ENCODE measurements at places on chromosomes 5 and 9.

GRCh38 chr5:173967241-173967640, 21.7 kb upstream of the C5orf47 start:
- DNase-seq: no peak

DNA sequence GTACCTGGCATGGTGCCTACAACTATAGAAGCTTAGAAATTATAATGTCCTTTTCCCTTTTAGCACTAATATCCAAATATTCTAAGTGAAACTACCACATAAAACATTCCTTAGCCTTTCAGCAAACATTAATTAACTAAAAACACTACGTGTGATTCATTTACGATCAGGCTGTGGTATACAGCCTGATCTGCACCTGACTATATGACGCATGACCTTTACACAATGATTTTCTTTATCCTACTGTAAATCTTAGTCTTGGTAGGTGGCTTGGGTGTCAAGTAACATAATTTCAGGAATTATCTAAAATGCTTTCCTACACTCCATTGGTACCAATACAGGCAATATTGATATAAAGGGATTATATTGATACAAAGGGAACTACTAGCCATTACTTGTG, 686.7 kb downstream of the DTWD2 start:
- no peak for DNase-seq

- DNase-seq: no peak
Measured at GRCh38 chr9:76868897-76869296, 37.0 kb downstream of the PRUNE2 start.

DNA sequence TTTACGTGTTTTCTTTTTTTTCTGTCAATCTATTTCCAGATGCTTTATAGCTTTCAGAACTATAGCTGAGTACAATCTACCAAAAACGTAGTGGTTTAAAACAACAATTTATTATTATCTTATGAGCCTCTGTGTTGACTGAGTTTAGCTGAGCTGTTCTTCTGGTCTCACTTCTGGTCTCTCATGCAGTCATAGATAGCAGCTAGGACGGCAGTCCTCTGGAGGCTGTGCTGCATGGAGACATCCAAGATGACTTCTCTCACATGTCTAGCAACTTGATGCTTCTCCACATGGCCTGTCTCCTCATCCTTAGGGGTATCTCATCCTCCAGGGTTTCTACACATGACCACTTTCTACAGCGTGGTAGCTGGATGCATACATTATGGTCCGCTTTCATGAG, 22.0 kb upstream of the RAD23B start:
- no peak for DNase-seq

- no peak for DNase-seq
Measured at GRCh38 chr9:18834740-18835361, 198.2 kb downstream of the SAXO1 start.

GRCh38 chr5:80825786-80826460, 134.2 kb upstream of the RASGRF2 start:
- DNase-seq: no peak

GRCh38 chr5:93255796-93256195, 325.2 kb downstream of the NR2F1-AS1 start:
- DNase-seq: no peak

DNA sequence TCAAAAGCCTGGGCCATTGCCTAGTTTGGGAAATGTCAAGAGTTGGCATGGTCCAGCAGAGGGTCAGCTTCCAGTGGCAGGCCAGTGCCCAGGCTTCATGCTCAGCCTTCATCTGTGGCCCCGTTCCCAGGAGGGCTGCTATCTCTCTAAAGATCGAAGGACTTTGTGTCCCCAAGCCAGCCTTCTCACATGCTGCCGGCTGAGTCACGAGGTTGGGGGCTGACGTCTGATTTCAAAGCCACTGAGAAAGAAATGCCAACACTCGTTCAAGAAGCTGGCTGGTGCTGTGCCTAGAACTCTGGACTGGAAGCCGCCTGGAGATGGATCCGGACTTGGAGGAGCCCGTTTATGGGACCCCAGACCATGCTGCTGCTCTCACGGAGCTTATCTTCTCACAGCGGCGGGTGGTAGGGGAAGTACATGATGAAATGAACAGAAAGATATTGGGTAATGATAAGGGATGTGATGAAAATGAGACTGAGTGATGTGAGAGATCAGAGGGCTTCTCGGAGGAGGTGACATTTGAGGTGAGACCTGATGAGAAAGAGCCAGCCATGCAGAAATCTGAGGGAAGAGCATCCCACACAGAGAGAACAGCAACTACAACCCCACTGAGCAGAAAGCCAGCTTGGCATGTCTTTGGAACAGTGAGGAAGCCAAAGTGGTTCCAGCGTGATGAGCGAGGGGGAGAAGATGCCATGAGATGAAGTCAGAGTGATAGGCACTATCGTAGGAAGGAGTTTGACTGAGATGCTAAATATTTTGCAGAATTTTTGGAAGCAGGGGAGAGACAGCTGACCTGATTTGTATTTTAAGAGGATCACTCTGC, 54.9 kb upstream of the BOD1 start:
- no peak for DNase-seq

DNA sequence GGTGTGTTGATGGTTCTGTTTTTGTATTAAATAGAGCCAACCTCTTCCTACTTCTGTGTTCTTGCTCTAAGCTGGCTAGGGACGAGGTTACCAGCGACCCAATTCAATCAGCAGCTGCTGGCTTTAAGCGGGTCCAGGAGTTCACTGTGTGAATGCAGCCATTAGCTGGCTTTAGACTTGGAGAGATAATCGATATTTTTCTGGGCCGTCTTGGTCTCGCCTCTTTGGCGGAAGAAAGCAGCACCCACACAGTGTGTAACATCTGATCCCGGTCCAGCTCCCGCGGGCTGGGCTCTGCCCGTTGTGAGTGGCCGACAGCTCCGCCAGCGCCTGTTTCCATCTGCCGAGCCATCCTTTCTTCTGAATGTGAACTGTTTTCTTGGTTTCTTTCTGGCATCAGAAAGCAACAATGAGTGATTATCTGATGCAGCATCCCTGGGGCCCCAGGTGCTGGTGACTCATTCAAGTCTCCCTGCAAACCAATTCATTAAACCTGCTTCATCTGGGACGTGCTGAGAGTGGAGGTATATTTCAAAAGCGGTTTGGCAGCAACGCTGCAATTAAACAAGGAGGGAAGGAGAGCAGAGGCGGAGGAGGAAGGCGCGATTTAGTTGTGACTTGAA, 90.8 kb upstream of the IRX4 start:
- no peak for DNase-seq

DNA sequence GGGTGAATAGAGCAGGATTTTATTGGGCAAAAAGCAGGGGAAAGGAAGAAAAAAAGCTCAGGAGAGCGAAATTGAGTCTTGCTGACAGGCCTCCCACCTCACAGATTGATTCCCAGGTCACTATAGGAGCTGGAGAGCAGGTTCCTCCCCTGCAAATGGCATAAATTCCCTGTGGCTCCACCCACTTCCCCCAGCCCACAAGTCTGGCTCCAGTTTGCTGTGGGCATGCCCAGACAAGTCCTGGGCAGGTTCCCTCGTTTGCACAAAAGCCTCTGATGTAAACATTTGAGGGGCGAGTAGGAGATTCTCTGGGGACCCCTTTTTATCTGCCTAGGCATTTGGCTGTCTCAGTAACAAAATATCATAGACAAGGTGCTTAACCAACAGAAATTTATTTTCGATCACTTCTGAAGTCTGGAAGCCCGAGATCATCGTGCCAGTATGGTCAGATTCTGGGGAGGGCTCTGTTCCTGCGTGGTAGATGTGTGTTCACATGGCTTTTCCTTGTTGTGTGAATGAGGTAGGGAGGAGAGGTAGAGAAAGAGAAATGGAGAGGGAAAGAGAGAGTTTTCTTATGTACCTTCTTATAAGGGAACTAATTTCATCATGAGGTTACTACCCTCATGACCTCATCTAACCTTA, 614.5 kb downstream of the MAT2B start:
- no peak for DNase-seq

GRCh38 chr5:85049020-85049419, 664.3 kb upstream of the EDIL3 start:
- DNase-seq: no peak

- no peak for DNase-seq
Measured at GRCh38 chr5:1474866-1475543, 29.8 kb upstream of the SLC6A3 start.

DNA sequence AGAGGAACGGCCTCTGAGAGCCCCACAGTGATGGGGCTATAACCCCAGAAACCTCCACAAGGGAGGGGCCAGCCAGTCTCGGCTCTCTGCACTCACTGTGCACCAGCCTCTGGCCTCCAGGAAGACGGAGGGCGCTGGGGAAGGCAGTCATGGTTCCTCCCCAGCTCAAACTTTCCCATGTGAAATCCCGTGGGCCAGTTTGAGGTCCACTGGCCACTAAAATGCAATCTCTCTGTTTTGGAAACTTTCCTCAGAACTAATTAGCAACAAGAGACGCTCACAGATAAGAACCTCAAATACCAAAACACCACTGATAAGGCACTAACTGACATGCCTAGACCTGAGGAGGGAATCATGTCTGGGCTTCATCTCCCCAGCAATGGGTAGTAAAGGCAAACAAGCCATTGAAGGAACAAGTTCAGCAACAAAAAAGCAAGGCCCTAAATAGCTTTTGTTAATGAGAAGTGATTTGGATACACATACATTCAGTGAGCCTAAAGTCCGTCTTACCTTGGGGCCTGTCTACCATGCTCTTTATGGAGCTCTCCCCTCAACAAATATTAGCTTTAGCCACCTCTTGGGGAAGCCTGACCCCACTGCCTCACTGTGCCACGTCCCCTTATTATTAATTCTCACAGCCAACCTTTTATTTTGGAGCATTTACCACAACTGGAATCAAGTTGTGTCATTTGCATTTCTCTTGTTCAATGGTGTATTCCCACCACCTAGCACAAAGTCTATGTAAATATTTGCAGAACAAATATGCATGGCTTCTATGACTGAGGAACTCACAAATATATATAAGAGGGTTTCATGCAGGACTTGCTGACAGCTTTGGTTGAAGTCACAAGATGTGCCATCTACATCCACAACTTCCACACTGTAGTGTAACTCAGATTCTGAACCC, 56.1 kb upstream of the GLRX start:
- DNase-seq: no peak

- DNase-seq: no peak
Measured at GRCh38 chr5:40390281-40391149, 289.2 kb upstream of the PTGER4 start.

DNA sequence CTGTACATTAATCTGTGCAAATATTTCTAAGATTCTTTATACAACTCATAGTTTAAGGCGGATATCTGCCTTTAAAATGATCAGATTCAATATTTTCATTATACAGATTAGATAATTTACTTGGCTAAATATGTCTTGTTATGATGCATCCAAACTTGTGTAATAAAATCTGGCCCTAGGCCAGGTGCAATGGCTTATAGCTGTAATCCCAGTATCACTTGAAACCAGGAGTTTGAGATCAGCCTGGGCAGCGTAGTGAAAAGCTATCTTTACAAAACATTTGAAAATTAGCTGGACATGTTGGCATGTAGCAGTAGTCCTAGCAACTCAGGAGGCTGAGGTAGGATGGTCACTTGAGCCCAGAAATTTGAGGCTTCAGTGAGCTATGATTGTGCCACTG, 2002.2 kb upstream of the ACO1 start:
- no peak for DNase-seq

Measured in GM12892 (cell line).